ENCODE measurements at places on chromosomes 16 and 17.

- DNase-seq: no peak
These were observed 57.9 kb downstream of the MYO1D start for GRCh38 chr17:32819035-32819434.

DNA sequence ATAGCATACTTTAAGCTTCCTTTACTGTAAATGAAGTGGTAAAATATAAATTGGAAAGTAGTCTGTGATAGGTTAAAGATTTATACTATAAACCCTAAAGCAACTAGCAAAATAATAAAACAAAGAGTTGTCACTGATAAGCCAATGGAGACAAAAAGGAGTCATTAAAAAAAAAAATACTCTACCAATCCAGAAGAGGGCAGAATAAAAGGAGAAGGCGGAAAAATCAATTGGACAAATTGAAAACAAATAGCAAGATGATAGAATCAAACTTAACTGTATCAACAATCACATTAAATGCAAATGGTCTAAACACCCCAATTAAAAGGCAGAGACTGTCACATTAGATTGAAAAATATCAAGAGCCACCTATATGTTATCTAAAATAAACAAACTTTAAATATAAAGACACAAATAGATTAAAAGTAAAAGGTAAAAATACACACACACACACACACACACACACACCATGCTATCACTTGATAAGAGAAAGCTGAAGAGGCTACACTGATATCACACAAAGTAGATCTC lies 71.8 kb downstream of the CACNG1 start:
- no peak for DNase-seq

- DNase-seq: no peak
These were observed 1.3 kb downstream of the MAPK8IP3 start for GRCh38 chr16:1707193-1707790.

DNA sequence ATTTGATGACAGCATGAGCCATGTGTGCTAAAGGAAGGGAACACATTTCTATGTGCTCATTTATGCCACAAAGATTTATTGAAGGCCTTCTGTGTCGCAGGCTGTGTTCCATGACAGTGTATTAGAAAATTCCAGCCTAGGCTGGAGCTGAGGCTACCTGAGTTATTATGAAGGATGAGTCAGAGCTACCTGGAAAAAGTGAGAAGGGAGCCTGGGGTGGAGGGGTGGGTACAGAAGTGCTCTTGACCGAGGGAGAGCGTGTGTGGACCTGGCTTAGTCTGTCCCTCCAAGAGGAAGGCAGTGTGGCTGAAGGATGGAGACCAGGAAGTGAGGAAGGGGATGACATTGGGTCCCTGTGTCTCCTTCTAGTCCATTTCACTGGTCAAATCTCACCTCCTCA lies 98.3 kb downstream of the N4BP1 start:
- DNase-seq: no peak

DNA sequence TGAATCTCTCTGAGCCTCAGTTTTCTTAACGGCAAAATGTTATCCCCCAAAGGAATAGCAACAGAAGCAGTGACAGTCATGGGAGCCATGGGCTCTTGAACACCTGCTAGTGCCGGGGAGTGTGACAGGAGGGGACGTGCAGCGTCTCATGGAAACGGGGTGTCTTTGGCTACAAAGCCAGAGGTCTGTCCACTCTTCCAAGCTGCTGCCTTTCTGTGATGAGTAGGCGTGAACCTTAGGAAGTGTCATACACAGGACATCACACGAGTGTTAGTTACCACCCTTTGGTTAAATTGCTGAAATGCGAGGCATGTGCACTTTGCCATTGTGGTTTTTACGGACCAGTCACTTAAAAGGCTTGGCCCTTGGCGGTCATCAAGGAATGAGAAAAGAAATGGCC lies 93.4 kb downstream of the IRF8 start:
- no peak for DNase-seq

DNA sequence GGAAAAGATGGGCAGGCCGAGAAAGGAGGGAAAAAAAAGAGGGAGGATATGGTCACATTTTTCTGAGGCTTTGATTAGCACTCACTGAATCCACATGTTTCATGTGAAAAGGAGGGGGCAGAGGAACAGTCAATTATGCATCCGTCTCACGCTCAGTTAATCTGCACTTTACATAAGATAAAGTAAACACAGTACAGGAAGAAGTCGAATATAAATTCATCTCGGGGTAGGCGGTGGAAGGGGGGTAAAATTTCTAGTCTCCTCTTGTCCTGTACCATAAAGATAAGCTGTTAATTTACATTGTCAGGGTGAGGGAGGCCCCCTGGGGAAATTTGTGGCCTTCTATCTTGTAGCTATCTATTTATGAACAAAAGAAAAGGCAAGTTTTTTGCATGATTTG lies 73.1 kb upstream of the CES5A start:
- no peak for DNase-seq

DNA sequence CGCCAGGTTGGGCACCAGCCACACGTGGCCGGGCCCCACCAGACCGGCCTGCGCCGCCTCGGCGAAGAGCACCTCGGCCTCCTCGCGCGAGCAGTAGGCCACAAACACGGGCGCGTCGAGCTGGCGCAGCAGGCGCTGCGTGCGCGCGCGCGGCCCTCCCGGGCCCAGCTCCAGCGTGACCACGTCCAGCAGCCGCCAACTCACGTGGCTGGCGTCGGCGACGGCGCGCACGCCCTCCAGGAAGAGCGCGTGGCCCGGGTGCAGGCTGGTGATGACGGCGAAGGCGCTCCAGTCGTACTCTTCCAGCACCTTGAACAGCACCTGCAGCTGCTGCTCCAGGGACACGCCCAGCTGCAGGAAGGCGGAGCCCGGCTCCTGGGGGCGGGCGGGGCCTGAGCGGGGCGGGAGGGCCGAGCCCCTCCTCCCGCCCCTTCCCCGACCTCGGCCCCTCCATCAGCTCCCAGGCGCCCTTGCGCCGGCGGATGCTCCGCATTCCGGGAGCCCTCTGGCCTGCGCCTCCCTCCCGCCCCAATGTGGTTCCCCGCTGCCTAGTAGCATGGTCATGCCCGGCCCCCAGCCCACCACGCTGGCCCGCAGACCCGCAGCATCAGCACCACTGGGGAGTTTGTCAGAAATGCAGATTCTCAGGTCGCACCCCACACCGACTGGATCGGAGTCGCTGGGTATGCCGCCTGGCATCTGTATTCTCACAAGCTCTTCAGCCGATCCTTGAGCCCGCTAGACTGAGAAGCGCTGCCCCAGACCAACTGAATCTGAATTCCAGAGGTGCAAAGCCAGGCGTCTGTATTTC lies 7.2 kb downstream of the GRIN2C start:
- DNase-seq: peak; percentile 82

DNA sequence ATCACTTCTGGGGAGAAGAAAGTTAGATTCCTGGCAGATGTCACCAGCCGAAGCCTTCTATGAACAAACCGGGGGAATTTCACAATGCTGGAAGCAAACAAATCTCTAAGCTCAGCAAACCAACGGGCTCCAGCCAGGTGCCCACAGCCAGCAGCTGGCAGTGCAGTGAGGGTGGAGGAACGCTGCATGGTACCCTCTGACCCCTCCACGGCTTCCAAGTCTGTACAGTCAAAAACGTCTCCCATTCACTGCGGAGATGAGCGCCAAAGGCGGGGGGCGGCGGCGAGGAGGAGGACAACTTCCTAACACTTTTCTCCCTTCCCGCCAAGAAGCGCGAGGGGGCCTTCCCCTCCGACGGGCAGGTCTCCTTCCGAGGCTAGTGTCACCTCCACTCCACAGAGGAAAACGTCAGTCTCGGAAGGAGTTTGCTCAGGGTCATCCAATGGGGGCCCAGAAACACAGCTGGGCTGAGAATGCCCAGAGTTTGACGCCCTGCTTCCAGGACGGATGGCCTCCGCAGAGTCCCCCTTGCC lies 924 bp downstream of the ZNF598 start:
- peak; percentile 53 for DNase-seq

DNA sequence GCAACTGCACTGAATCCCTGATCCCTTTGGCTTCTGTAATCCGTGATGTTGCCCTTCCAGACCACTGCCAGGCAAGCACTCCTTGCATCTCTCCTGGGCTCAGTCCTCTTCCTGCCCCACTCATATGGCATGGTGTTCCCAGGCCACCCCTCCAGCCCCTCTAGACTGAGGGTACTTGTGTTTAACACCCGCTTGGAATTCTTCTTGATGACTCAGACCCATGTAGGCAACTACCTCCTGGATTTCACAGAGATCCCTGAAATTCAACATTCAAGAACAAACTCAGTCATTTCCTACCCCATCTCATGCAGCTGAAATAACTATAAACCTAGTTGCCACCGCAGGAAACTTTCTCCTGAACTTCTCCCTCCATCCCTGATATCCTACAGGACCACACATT lies 541.9 kb upstream of the CDH11 start:
- no peak for DNase-seq

DNA sequence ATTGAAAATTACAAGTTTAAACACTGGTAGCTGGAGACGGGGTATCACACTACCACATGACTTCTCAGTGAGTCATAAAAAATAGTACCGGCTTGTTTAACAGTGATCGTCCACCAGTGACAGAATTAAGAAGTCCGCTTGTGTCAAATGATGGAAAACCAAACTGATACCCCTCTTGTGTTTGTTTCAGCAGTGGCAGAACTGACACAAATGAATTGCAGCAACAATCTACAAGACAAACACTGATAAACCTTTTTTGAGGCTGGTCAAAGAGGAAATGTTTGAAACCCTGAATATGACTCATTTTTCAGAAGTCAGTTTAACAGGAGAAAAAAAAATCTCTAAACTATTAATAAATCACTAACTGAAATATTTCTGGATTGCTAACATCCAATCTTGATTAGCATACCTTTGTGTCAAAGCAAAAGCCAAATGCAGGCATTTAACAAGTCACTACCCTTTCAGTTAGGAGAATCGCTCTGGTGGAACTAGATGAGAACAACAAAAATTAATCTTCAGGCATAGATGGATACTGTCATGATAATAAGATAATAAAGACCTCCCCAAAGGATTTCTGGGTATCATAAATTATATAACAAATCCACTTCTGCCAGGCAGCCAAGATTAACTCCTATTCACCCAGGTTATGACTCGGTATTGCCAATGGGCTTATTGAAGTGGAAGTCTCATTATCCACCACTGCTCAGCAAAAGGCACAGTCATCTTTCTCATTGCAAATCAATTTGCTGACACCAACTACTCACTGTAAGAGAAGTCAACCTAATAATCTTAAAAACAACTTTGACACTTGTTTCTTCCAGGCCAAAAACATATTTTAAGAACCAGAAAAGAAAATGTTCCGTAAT lies 20.8 kb downstream of the DCUN1D3 start:
- peak; percentile 36 for DNase-seq
